ENCODE measurements at places on chromosomes 5 and 9.

- no peak for DNase-seq
- H3K27ac ChIP-seq: no peak overlapping the region
- H3K27me3 ChIP-seq: no peaks in the 10 kb centered on the region
- H3K4me3 ChIP-seq: no peak overlapping the region
- H3K4me1 ChIP-seq: no peaks in the 10 kb centered on the region
Measured at GRCh38 chr5:89570557-89570956, 687.6 kb upstream of the MEF2C start.

- H3K27ac ChIP-seq: no peak overlapping the region
- H3K4me3 ChIP-seq: no peak overlapping the region
- DNase-seq: no peak
- peaks cover 3% of the 10 kb centered on the region for H3K4me1 ChIP-seq
- no peaks in the 10 kb centered on the region for H3K36me3 ChIP-seq
Measured at GRCh38 chr9:137146527-137146918, 7.6 kb downstream of the GRIN1 start.

- H3K27ac ChIP-seq: no peak overlapping the region
- no peaks in the 10 kb centered on the region for H3K27me3 ChIP-seq
- no peak overlapping the region for H3K4me3 ChIP-seq
- DNase-seq: no peak
- H3K36me3 ChIP-seq: peaks cover 4% of the 10 kb centered on the region
- peaks cover 2% of the 10 kb centered on the region for H3K4me1 ChIP-seq
Measured at GRCh38 chr9:120855827-120856670, 13.3 kb upstream of the PSMD5 start.

DNA sequence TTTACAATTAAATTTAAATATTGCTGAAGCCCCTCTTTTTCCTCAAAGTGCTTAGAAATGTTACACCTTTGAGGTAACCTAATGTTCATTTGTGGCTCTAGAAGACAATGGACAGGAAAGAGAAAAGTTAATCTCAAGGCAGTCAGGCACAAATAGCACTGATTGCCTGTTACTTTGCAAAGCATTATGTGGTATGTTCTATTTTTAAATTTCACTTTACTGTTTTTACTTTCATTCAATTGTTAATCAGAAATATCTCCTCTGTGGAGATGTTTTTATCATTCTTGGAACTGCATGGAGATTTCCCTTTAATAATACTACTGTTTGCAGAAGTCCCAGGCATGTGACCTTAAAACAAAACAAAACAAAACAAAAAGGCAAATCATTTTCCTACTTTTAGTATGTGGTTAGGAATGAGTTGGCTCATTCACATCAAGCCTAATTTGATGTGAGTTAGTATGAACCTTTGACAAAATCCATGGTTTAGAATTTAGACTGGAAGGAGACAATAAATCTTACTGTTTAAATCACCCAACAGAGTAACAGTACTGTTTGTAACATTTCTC, 67.5 kb downstream of the CWC27 start:
- no peak overlapping the region for H3K27ac ChIP-seq
- no peaks in the 10 kb centered on the region for H3K36me3 ChIP-seq
- no peak overlapping the region for H3K4me3 ChIP-seq
- no peaks in the 10 kb centered on the region for H3K27me3 ChIP-seq

- no peak overlapping the region for H3K4me3 ChIP-seq
- no peaks in the 10 kb centered on the region for H3K27me3 ChIP-seq
- DNase-seq: no peak
- H3K4me1 ChIP-seq: no peaks in the 10 kb centered on the region
- no peak overlapping the region for H3K27ac ChIP-seq
Measured at GRCh38 chr5:156513123-156513815, 186.3 kb downstream of the SGCD start.

DNA sequence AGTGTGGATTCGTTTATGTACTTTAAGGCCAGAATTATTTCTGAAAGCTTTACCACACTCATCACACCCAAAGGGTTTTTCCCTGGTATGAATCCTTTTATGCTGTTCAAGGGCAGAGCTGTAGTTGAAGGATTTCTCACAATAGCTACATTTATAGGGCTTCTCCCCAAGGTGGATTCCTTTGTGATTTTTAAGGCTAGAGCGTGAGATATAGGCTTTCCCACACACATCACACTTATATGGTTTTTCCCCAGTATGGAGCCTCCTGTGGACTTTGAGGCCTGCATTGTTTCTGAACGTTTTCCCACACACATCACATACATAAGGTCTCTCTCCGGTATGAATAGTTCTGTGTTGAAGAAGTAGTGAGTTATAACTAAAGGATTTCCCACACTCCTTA, 11.2 kb downstream of the ZFP62 start:
- no peak for DNase-seq
- H3K4me3 ChIP-seq: no peak overlapping the region
- peaks cover 23% of the 10 kb centered on the region for H3K36me3 ChIP-seq
- H3K4me1 ChIP-seq: no peaks in the 10 kb centered on the region

- H3K27ac ChIP-seq: no peak overlapping the region
- H3K4me1 ChIP-seq: no peaks in the 10 kb centered on the region
- H3K4me3 ChIP-seq: no peak overlapping the region
- no peak for DNase-seq
- H3K36me3 ChIP-seq: no peaks in the 10 kb centered on the region
Measured at GRCh38 chr5:56206126-56206910, 26.8 kb downstream of the ANKRD55 start.

DNA sequence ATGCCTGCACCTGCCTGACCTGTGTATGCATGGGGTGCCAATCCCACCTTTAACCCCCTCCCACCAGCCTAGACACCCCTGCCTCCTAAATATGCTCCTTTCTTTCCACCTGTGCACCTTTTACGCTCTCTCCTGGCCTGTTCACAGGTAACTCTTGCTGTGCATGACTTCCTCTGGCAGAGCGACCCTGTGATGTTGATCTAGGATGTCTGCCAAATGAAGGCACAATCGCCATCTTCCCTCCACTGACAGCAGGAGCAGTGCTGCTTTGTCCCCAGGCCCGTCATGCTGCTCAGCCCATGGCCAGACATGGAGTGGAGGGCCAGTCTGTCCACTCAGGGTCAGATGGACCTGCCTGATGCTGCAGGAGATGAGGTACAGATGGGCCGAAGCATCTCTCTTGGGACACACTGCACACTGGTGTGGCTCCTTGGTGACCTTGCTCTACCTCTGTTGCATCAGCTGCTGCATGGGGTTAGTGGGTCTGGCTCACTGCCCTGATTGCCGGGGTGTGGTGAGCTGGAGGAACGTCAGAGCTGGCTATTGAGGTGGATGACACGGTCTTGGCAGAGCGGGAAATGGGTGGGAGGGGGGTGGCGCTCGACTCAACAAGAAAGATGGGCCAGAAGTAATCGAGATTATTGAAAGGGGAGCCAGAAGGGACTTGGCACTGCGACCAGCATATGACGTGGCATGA, 101.7 kb upstream of the PITX1 start:
- DNase-seq: no peak
- no peaks in the 10 kb centered on the region for H3K36me3 ChIP-seq
- no peaks in the 10 kb centered on the region for H3K4me1 ChIP-seq
- H3K4me3 ChIP-seq: no peak overlapping the region
- no peak overlapping the region for H3K27ac ChIP-seq

DNA sequence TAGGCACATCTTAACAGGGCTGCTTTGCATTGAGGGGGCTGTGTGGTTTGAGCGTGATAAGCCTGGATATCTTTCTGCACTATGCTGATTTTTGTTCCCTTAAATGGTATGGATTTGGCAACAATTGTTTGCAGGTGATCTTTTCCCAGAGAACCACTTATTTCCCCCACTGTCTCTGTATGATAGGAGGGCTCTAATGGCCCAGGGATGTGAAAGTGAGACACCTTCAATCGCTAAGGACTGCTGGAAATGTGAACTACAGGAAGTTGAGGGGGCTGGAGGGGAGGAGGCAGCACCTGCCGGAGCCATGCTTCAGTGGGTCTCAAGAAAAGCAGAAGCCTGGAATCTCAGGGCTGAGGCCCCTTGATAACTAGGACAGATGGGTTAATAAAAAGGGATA, 29.4 kb downstream of the SYK start:
- no peak overlapping the region for H3K4me3 ChIP-seq
- no peaks in the 10 kb centered on the region for H3K36me3 ChIP-seq
- no peak overlapping the region for H3K27ac ChIP-seq
- no peaks in the 10 kb centered on the region for H3K4me1 ChIP-seq
- no peak for DNase-seq
- no peaks in the 10 kb centered on the region for H3K27me3 ChIP-seq

DNA sequence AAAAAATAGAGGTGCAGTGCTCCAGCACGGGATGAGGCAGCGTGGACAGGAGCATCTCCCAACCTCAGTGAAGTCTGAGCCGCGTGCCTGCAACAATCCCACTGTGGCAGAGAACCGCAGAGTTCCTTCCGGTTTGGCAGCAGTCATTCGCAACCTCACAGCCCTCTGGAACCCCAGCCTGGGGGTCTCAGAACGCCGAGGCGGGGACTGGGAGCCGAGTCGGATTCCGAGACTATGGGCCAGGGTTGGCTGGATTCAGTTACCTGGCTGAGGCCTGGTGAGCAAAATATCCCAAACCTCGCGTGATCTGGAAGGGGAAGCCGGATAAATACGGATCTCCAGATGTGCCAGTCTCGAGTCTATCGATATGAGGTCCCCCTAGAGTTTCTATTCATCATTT, 27.0 kb downstream of the CDKN2A start:
- no peak overlapping the region for H3K27ac ChIP-seq
- DNase-seq: no peak
- peaks cover 75% of the 10 kb centered on the region for H3K27me3 ChIP-seq
- no peak overlapping the region for H3K4me3 ChIP-seq
- H3K36me3 ChIP-seq: no peaks in the 10 kb centered on the region

GRCh38 chr5:106288979-106289378, 1381.8 kb downstream of the EFNA5 start:
- no peaks in the 10 kb centered on the region for H3K27me3 ChIP-seq
- H3K27ac ChIP-seq: no peak overlapping the region

DNA sequence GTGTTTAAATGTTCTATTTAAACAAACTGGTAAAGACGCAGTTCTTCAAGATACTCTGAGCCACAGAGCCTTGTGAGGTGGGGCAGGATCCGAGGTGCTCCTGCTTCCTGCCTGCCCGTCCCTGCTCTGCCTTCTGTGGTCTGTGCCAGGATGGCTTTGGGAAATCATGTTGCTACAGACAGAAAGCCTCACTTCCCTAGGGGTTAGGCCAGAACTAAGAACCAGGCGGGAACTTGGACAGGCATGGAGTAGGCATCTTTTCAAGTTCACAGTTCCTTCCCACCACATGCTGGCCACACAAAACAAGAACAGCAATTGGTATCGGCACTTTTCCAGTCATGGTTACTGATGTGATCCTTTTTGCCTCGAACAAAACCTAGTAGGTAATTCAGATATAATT, 67.7 kb upstream of the SPOCK1 start:
- DNase-seq: no peak
- 0 out of 2 replicates have a peak, but pooled peaks cover 2% of the 10 kb centered on the region for H3K4me1 ChIP-seq
- H3K36me3 ChIP-seq: no peaks in the 10 kb centered on the region
- H3K27ac ChIP-seq: no peak overlapping the region

DNA sequence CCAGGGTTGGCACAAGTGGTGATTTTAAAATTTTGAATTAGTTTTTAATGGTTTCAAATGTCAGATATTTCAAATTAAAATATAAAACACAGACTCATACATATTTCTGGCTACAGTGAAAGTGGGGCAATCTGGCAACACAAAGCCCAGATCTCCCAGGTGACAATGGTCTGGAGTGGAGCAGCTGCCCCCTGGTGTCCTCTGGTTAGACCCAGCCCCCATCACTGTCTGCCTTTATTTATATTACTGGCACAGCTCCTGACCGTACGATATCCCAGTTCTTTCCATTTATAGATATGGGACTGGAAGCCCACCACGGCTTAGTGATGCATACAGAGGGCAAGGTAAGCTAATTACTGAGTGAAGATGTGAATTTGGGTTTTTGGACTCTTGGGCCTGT, 37.3 kb downstream of the MACIR start:
- no peak overlapping the region for H3K27ac ChIP-seq
- no peaks in the 10 kb centered on the region for H3K27me3 ChIP-seq
- H3K4me3 ChIP-seq: no peak overlapping the region

- H3K4me1 ChIP-seq: 0 out of 2 replicates have a peak, but pooled peaks cover 2% of the 10 kb centered on the region
- no peaks in the 10 kb centered on the region for H3K36me3 ChIP-seq
- H3K27me3 ChIP-seq: no peaks in the 10 kb centered on the region
- no peak overlapping the region for H3K4me3 ChIP-seq
- no peak overlapping the region for H3K27ac ChIP-seq
Measured at GRCh38 chr5:54533541-54534190, 16.1 kb downstream of the SNX18 start.

DNA sequence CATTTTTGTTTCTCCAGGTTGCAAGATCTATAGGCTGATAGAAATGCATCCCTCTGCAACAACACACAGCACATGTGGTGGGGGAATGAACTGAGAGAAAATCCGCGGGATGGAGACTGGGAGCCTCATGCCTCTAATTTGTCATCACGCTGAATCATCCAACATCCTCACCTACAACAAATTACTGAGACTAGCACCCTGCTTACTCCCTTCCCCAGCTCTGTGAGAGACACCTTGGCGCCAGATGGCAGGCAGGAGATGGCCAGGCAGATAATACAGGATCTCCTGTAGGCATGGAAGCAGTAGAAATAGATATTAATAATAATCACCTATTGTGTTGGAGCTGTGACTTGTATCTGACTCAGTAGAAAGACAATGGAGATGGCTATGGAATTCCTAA, 276.9 kb downstream of the SEMA5A start:
- H3K4me1 ChIP-seq: no peaks in the 10 kb centered on the region
- H3K27ac ChIP-seq: no peak overlapping the region
- no peak for DNase-seq
- no peaks in the 10 kb centered on the region for H3K36me3 ChIP-seq
- H3K4me3 ChIP-seq: no peak overlapping the region

GRCh38 chr5:108556441-108557145, 174.7 kb upstream of the FBXL17 start:
- H3K27ac ChIP-seq: no peak overlapping the region
- no peaks in the 10 kb centered on the region for H3K27me3 ChIP-seq
- DNase-seq: no peak
- H3K4me1 ChIP-seq: peaks cover 5% of the 10 kb centered on the region

DNA sequence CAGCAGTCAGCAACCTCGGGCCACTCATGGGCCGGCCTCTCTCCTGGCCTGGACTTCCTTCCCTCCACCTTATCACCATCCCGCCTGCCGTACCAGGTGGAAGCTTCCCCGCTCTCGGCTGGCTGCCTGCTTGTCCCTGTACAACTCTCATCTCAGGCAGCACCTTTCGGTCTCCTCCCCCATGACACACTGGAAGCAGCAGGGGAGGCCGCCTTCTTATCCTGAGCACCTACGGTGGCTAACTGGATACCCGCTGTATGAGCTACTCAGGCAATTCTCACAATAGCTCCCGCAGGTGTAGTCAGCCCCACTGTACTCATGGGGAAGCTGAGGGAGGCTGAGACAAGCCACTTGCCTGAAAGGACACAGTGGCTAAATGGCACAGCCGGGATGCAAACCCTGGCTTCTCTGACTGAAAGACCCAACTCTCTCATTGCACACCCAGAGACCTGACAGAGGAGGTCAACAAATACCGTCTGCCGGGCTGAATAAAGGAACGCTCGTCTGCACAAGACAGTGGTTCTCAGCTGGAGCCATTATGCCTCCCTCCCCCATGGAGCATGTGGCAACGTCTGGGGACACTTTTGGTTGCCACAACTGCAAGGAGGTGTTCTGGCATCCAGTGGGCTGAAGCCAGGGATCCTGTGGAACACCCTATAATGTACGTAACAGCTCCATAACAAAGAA, 9.6 kb downstream of the STK10 start:
- H3K27ac ChIP-seq: no peak overlapping the region
- H3K4me1 ChIP-seq: peaks cover 5% of the 10 kb centered on the region
- H3K36me3 ChIP-seq: no peaks in the 10 kb centered on the region
- DNase-seq: no peak

GRCh38 chr5:93590493-93590892, 7.5 kb downstream of the NR2F1 start:
- H3K4me3 ChIP-seq: no peak overlapping the region
- H3K27ac ChIP-seq: no peak overlapping the region
- H3K36me3 ChIP-seq: no peaks in the 10 kb centered on the region
- no peak for DNase-seq

Measured in iPS DF 6.9 (cell line).